Endodermal cell (in vitro differentiated cells): ENCODE measurements at places on chromosomes 2 and 18.

DNA sequence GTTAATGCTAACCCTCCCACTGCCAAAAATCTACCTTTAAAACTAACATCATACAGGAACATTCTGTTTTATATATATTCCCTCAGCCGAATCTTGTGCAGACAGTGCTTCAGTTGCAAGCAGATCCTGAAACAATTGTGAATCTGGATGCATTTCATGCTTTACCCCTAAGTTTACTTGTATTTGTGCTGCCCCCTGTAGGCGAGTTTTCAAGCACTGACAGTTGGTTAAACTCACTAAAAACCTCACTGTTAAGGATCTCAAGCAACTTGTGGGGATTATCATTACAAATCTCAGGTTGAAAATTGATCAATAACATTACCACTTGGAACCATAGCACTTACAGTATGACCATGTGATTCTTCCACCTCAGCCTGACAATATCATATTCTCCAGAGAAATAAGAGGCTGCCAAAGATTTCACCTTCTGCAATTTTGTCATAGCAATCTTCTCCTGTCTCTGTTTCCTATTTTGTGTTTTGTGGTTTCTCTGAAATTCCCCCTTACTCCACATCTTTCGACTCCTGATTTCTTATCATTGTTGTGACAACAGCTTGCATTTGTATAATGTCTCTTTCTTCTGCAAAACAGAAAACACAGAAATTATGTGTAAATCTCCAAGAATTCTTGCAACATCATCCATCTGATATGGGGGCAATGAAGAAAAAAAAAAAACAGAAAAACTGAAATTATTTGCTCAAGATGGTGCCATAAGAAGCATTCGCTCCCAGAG is 354.6 kb upstream of the SETBP1 start:
- DNase-seq = peak; percentile 90

- DNase-seq = no peak
These were observed 141.4 kb downstream of the SPP2 start for GRCh38 chr2:234191819-234192407.

DNA sequence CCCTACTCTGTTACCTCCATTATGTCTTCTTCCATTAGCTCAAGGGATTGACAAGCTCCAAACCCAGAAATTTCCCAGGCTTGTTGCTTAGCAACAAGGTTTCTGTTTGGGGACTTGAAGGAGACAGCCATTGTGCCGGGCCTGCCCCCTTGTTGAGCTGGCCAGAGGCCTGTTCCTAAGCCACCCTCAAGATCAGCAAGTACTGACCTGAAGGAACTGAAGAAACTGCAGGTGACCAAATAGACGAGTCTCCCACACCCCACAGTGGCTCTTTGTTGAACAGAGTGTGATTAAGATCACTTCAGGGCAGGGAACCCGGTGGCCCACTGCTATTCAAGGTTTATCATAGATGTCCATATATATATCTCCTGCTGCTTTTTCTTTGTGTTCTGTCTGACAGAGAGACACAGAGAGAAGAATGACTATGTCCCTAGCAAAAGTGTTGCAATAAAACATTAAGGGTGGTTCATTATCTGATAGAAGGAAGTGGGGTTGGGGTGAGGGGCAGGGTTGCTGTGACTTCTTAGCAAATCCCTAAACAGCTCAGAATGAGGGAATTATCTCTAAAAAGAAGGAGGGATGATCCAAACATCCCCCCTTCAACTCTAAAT is 69.2 kb downstream of the RNF144A start:
- peak; percentile 61 for DNase-seq

GRCh38 chr2:206442833-206443734 is at the start of gene ADAM23:
Gene ADAM23 (plus strand): TSS chr2:206443532. CDS start chr2:206443867, 335 bp downstream.
- peak; percentile 91 for DNase-seq

GRCh38 chr18:63218472-63218871 is 101.1 kb downstream of the BCL2 start:
- no peak for DNase-seq

GRCh38 chr2:54015798-54016699 is 45.3 kb upstream of the PSME4 start:
- DNase-seq = no peak

DNA sequence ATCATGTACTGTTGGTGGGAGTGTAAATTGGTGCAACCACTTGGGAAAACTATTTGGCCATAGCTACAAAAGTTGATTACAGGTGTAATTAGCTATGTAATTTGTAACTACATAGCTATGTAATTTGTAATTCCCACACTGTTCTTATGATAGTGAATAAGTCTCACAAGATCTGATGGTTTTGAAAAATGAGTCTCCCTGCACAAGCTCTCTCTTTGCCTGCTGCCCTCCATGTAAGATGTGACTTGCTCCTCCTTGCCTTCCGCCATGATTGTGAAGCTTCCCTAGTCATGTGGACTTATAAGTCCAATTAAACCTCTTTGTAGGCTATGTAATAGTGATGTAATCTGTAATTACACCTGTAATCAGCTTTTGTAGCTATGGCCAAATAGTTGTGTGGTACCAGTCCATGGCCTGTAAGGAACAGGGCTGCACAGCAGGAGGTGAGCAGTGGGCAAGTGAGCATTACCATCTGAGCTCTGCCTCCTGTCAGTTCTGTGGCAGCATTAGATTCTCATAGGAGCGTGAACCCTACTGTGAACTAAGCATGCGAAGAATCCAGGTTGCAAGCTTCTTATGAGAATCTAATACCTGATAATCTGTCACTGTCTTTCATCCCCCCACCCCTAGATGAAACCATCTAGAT is 133.7 kb upstream of the COPS8 start:
- DNase-seq = peak; percentile 23

DNA sequence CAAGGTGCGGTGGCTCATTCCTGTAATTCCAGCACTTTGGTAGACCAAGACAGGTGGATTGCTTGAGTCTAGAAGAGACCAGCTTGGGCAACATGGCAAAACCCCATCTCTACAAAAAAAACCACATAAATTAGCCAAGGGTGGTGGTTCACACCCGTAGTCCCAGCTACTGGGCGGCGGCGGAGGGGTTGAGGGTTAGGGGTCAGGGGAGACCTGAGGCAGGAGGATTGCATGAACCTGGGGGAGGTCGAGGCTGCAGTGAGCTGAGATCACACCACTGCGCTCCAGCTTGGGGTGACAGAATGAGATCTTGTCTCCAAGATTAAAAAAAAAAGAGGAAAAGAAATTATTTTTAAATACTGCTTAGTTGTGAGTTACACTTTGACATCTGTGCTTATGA is 1.3 kb upstream of the HTR2B start:
- no peak for DNase-seq

DNA sequence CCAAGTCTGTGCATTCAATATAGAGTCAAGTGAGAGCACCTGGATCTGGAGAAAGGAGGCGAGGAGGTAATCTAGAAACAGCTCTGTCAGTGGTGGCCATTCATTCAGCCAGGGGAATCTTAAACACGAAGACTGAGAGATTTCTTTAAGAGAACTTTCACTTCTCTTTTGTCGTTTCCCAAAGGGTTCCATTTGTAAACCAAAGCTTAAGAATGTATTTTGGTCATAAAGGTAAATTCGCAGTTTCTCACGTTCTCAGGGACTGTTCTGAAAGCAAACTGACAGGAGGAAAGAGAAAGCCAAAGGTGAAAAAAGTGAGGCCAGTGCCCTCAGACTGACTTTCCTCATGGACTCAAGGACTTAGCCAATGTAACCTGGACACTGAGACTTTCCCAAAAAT is 513.5 kb downstream of the CMPK2 start:
- DNase-seq = no peak

GRCh38 chr2:170714381-170715061 is 616 bp upstream of the SP5 start:
- peak; percentile 86 for DNase-seq

GRCh38 chr2:134149904-134150303 is 104.0 kb upstream of the MGAT5 start:
- peak; percentile 77 for DNase-seq

DNA sequence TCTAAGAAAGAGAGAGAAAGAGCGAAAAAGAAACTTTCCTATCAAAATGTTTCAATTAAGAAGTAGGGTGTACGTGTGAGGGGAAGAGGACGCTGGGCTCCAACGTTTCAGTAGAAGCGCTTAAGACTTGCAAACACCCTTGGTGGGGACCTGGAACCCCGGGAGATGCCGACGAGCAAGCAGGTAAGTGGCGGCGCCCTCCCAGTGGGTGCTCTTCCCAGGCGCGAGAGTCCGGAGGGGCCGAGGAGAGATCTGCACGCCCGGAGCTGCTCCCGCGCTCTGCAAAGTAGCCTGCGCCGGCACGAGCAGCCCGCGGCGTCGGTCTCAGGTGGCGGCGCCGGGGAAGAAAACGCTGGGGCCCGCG is 678 bp upstream of the OTX1 start:
- no peak for DNase-seq

DNA sequence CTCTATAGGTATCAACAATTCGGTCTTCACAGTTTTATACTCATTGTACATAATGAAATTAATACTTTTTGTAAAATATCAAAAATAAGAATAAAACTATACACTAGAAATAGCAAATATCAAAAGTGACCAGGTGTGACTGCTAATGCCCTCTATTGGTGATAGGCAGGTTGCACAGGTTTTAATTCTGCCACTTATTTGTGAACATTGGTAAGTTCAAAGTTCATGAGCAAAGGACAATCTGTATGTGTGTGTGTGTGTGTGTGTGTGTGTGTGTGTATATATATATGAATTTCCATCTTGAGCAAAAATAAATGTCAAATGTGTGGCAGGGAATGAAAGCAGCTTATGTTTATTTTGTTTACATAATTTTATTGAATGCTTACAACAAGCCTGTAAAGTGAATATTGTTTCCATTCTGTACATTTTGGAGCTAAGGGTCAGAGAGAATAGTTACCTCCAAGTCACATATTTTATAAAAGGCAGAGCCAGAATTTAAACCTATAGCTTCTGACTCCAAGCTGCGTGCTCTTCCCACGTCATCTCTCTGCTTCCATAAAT is 537.4 kb downstream of the CPS1 start:
- DNase-seq = no peak

- DNase-seq = peak; percentile 78
These were observed 84.5 kb upstream of the SNTG2 start for GRCh38 chr2:866009-866680.

GRCh38 chr2:233371641-233372040 is 17.3 kb downstream of the DGKD start:
- DNase-seq = no peak

GRCh38 chr2:24239553-24239952 is 64.7 kb downstream of the FAM228A start:
- no peak for DNase-seq

- peak; percentile 60 for DNase-seq
These were observed 589.5 kb upstream of the NXPH2 start for GRCh38 chr2:139369423-139370409.

DNA sequence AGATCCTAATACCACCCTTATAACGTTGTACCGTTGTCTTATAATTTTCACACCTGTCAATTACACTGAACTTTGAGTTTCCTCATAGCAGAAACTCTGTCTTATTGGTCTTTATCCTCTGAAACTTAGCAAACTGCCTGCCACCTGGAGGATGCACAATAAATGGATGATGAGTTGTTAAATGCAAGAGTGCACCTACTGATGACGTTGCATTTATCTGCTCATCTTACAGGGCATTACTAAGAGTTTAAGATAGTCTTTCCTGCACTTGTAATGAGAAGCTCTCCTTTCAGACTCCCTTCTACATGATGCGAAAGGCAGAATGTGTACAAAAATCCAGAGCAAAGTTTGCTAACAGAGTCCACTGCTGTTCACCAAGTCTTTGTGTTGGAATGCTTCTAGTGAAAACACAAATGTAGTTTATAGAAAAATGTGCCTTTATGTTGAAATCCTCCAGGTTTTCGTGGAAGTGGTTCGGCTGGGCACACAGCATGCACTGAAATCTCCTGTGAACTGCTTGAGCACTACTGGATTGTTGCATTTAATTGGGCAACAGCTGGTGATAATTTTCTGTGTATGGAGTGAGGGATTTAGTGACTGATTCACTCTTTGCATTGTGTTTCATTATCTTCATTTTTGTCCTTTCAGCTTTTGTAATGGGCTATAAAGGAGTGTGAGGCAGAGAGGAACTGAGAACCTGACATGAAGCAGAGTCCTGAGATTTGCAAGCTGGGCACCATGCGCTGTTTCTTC is 665.8 kb upstream of the ID2 start:
- no peak for DNase-seq

DNA sequence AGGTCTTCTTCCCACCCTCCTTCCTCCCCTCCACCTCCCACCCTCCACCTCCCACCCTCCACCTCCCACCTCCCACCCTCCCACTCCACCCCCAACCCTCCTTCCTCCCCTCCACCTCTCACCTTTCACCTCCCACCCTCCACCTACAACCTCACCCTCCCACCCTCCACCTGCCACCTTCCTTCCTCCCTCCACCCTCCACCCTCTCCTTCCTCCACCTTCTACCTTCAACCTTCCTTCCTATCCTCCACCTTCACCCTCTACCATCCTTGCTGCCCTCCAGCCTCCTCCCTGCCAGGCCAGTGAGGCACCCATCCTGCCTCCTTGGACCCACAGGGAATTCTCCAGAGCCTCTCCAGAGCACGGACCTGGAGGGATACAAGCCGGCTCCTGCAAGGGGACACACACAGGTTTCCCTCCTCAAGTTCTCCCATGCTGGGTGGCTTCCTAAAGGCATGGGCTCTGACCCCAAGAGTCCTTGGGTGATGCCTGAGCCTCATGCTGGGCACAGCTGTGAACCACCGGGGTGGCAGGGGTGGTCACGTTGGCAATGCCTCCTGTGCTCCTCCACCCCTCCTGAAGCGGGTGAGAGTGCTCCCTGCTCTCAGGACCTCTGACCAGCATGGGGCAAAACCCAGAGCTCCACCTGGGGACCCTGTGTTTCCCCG is 293.0 kb downstream of the NDUFA10 start:
- no peak for DNase-seq

- DNase-seq = no peak
These were observed 164.7 kb downstream of the GRB14 start for GRCh38 chr2:164456619-164457018.

DNA sequence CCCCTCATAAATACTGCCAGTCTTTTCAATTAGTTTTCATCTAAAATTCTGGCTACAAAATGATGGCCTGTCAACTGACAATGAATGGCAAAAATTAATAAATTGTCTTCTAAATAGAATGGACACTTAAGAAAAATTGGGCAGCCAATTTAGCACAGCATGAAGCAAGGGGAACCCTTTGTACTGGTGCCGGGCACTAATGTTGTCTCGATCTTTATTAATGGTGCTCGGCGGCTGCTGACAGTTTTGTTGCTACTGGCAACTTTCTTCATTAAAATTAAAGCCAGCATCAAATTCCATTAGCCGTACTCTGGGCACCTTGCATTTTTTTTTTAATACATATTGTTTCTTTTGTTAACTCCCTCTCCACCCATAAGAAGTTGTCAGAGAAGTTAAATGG is 309.3 kb downstream of the GBX2 start:
- no peak for DNase-seq

GRCh38 chr2:70850925-70851324 is 15.3 kb upstream of the CD207 start:
- peak; percentile 15 for DNase-seq
